ENCODE measurements at places on chromosomes 13 and 19.

DNA sequence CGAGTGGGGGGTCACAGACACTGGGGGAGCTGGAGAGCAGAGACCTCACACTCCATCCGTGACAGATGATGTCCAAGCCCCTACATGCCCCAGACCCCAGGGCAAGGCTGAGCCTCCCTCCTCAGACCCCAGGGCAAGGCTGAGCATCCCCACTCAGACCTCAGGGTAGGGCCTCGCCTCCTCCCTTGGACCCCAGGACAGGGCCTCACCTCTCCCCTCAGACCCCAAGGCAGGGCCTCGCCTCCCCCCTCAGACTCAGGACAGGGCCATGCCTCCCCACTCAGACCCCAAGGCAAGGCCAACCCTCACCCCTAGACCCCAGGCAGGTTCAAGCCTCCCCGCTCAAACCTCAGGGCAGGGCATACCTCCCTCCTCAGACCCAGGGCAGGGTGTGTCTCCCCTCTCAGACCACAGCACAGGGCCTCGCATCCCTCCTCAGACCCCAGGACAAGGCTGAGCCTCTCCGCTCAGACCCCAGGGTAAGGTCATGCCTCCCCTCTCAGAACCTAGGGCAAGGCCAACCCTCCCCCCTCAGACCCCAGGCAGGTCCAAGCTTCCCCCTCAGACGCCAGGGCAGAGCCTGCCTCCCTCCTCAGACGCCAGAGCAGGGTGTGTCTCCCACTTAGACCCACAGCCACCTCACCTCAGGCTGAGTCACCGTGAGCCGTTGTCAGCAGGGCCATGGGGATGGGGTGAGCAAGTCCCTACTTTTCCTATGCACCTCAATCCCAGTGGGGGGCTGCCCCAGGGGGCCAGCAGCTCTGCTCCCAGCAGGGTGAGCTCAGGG lies 1.7 kb upstream of the S1PR4 start:
- no peak for DNase-seq

DNA sequence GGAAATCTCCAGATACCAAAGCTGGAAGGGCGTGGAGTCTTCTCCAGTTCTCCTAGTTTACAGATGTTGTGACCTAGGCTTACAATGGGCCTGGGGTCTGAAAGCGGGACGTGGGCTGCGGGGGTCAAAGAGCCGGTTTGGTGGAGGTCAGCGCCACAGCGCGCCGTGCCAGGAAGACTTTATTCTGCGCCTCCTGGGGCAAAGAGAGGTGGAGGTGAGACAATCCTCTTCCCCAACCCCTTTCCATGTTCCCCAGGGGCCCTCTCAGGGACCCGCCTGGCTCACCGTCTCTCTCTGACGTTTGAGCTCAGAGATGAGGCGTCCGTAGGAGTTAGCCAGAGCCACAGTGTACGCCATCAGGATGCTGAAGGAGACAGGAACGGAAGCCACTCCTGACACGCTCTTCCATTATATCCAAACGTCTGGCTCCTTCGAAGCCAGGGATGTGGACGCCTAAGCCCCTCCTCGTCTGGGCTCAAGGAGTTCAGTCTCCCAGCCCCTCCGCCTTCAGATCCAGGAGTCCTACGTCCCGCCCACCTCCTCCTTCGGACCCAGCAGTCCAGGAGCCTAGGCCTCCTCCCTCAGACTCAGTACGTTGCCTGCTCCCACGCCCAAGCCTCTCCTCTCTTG lies 776 bp upstream of the LENG1 start:
- DNase-seq = no peak

- DNase-seq = no peak
Measured at GRCh38 chr19:5587071-5587455, 19.3 kb upstream of the TINCR start.

- DNase-seq = no peak
Measured at GRCh38 chr13:20390526-20391175, 135.0 kb downstream of the CRYL1 start.

DNA sequence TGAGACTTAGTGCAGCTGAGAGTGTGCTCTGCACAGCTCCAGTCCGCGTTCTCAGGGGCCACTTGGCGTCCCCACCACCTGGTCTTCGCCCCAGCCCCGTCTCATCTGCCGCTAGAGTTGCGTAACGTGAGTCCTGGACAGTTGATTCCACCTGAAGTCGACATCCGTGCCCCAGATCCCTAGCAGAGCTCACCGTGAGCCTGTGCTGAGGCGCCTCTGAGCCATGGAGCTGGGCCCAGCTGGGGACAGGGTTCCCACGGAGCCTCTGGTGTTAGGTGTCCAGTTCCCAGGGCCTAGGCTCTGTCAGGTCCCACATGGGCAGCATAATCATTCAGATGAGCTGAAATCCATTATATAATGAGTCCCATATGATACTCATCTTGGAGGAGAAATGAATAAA lies 147.1 kb upstream of the SOX1 start:
- no peak for DNase-seq

DNA sequence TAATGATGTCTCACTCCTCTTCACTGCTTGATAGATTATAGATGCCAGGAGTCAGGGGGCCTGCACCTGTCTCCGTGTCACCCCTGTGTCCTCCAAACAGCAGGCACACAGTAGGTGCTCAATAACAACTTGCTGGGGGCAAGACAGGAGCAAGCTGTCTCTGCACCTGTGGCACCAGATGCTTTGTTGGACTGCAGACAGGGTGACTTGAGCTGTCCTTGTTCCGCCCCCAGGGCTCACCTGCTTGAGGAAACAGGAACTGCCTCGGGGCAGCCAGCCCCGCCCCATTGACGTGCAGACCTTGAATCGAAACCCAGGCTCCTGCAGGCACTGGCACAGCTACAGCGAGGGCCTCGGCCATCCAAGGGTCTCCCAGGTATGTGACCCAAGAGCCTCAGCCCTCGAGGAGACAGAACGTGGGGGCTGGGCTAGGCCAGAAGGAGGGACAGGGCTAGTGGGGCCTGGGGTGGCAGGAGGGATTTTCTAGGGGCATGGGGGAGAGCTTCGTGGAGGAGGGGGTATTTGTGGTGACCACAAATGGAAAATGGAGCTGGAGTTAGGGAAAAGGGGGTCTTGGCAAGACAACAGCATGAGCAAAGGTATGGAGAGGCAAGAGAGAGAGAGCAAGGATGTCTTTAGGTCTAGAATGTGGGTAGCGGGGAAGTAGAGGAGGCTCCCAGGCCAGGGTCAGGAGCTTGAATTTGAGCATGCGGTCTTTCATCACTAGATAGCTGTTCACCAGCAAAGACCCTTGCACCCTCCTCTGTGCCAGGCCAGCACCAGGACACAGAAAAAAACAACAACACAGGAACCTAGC lies at the start of gene HSH2D:
Gene HSH2D (plus strand): TSS at position 287 of the 817 bp plus-strand sequence. CDS start 5,066 bp downstream, outside the sequence.
- peak; percentile 71 for DNase-seq

DNA sequence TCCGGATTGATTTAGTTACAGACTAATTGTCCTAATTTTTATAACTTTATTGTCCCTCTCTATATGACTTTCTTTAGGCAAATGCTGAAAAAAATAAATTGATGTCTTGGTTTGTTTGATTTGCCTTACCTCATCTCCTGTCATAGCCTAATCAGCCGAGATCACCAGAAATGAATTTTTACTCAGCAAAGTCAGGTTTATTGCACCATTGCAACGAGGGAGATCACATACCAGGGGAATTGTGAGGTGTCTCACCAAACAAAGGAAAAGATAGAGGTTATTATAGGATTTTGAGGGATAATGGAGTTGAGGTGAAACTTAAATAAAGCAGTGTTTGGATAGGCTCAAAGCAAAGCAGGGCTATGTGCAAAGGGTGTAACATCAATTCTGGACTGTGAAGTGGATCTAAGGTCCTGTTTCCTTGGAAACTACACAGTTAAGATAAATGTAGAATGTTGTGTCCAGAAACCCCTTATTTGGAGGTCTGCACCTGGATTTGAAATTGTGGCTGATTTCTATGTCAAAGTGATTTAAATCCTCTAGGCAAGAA lies 372.6 kb downstream of the OXGR1 start:
- DNase-seq = no peak

GRCh38 chr13:45206340-45206739 lies 5.5 kb upstream of the KCTD4 start:
- no peak for DNase-seq

DNA sequence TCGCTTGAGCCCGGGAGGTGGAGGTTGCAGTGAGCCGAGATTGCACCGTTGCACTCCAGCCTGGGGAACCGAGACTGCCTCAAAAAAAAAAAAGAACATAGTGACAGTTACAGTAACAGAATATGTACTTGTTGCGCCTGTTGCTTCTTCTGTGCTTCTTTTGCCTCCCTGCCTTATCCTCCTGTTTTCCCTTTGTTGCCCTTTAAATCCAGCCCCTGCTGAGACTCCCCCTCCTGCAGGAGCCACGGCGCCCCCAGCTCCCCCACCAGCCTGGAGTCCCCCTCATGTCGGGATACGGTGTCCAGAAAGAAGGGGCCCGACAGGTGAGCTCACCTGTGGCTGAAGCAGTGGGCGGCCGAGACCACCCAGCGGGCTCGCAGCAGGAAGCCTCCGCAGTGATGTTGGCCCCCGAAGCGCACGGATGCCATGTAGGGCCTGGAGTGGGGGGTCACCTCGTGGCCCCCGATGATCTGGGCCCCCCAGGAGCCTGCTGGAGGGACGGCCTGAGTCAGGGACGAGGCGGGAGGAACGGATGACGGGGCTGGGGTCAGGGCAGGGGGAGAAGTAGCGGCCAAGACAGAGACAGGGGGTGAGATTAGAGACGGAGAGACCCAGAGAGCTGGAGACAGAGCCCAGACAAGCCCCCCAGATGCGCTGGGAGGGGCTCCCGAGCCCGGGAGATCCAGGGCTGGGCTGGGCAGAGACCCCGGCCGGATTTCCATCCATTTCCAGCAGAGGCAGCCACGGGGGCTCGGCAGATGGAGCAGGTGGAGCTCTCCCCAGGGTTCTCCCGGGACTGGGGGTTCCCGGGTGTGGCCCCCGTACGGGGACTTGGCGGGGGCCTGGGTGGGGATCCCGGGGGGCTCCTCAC lies 536 bp downstream of the PRSS57 start:
- DNase-seq = no peak

DNA sequence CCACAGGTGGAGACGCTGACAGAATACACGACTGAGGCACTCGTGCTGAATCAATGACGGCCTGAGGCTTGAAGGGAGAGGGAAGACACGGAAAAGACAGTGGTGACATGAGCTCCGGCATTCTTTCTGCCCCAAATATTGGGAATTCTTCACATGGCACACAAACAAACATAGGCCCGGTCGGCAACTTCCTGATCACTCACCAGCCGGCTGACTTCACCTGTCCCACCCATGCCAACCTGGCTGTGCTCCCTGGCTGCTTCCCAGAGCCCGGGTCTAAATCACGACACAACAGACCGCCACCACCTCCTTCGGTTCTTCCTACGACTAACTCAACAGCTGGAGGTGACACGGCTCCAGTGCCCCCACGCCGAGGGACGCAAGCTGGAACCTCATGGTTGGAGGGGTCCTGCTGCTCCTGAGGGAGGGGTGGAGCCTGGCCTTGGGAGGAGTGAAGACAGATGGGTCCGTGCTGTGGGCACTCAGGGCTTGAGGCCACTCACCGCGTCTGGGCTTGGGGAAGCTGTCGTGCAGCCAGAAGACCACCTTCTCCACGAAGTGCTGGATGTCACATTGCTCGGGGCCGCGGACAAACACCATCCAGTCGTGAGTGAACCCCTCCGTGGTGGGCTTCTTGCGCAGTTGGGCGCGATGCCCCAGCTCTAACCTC lies 9.6 kb downstream of the MLLT1 start:
- DNase-seq = no peak

- DNase-seq = peak; percentile 33
Measured at GRCh38 chr19:7637374-7638256, 705 bp downstream of the STXBP2 start.

GRCh38 chr19:42546831-42547500 lies 18.7 kb upstream of the CEACAM1 start:
- no peak for DNase-seq

DNA sequence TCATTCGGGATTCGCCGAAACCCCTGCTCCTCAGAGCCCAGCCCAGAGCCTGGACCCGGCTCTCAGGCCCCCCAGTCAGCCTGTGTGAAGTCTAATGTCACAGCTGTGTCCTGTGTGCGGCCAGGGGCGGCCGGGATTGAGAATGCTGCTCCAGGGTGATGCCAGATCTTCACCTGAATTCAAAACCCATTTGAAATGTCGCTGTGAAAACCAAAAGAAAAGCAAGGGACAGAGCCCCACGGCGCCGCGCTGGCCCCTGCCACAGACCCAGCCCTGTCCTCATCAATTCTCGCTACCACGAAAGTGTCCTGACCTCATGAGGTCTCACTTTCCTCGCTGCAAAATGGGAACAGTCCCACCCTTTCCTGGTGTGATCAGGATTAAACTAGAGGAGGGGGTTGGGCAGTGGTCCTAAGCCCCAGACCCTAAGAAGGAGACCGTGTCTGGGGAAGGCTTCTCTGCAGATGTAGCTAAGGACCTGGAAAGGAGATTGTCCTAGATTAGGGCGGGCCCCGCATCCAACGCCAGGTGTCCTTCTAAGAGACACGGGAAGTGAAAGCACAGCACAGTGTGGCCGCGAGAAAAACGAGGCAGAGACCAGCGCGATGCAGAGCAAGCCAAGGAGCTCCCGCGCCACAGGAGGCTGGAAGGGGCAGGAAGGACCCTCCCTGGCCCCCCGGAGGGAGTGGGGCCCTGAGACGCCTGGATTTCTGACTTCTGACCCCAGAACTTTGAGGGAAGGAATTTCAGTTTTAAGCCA lies 34.0 kb upstream of the SPACA7 start:
- no peak for DNase-seq

- DNase-seq = no peak
Measured at GRCh38 chr13:47087841-47088240, 191.0 kb upstream of the HTR2A start.

DNA sequence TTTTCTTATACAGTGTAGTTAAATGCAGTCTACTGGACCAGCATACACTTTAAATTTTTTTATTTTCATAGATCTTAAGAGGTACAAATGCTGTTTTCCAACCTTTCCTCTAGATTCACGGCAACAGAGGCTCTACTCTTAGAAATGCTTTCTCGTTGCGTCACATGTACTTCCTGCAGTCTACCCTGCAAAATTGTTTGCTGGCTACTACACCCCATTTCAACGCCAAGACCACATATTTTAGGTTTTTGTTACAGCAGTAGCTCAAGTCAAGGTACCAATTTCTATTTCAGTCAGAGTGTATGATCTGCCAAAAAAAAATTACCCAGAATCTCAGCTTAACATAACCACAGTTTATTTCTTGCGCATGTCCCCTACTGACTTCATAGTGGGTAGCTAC lies 94.1 kb downstream of the TNFSF13B start:
- DNase-seq = no peak

- no peak for DNase-seq
Measured at GRCh38 chr13:21344662-21345176, 114.4 kb downstream of the ZDHHC20 start.

DNA sequence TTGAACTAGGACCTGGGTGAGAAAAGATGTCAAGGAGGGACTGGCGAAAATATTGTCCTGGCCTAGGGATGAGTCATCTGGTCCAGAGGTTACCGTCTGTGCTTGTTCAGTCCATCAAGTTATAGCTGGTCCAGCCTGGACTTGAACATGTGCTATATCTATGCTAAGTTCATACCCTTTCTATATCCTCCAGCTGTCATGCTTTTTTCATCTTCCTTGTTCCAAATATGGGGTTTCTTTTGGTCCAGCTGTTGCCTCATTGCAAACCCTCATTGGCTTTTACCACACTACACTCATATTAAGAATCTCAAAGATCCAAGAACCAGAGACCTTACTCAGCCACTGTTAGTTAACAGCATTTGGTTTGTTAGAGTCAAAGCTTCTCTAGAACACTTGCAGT lies 19.1 kb upstream of the KLF12 start:
- no peak for DNase-seq
